ENCODE measurements at places on chromosomes 5 and 9.

DNA sequence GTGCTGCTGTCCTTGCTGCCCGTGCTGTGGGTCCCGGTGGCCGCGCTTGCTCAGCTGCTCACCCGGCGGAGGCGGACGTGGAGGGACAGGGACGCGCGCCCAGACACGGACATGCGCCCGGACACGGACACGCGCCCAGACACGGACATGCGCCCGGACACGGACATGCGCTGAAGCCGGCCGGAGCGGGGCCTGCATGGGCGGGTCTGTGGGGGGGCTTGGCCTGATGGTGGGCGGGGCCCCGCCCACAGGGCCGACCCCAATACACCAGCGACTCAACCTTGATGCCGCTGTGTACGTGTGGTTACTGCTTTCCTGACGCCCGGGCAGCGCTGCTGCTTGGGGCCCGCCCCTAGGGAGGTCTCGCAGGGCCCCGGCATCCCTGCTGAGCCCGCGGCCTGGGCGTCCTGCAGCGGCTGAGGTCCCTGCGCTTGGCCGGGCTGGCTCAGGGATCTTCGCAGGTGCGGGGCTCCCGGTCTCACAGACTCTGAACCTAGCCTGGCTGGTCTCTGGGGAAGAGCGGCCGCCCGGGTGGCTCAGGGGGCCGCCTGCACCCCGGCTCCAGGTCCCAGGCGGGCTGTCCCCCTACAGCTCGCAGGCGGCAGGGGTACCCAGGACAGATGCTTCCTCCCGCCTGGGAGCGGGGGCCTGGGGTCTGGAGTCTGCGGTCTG, 20.9 kb downstream of the SLC6A18 start:
- DNase-seq = no peak

DNA sequence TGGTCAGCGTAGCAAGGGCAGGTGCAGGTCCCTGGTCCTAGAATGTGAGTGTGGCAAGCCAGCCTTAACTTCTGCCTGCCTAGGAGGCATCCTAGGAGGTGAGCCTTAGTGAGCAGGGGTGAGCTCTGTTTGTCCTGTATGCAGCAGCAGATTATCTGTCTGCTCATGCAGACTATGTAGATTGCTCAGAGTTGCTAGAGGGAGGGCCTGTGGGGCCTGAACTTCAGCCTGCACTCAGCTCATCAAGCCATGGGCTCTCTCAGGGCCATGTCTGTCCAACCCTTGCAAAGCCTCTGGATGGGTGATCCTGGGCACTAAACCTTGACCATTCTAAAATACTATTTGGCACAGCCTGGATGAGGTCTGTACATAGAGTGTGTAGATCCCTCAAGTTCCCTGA, 8.5 kb upstream of the CTSL start:
- DNase-seq = no peak

- no peak for DNase-seq
These were observed 4.5 kb upstream of the DBN1 start for GRCh38 chr5:177477701-177478477.

DNA sequence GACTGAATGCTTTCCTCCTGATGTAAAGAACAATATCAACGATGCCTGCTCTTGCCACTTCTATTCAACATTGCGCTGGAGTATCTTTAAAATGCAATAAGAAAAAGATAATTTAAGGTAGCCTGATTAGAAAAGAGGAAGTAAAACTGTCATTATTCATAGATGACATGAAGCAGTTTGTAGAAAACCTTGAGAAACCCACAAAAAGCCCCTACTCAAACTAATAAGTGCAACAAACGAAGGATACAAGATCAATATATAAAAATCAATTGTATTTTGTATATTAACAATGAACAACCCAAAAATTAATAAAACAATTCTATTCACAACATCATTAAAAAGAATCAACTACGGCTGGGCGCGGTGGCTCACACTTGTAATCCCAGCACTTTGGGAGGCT, 76.4 kb upstream of the CKMT2 start:
- no peak for DNase-seq

GRCh38 chr5:26894719-26895263, 143.6 kb downstream of the CDH9 start:
- DNase-seq = no peak

DNA sequence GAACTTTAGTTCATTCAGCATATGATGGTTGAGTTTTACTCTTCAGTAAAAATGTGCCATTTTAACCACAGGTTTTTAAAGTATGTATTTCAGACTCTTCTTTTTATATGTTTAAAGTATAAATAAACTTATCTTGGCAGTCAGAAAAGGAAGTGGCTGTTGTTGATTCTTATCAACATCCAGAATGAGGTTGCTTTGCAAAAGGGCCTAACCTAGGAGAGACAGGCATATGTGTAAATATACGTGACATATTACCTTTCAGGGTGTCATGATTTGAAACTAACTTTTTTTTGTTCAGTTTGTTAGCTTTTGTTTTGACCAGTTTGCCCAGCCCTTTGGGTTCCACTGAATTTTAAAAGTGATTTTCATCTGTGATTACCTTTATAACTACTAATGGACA, 7.4 kb downstream of the SMARCA2 start:
- DNase-seq = no peak

DNA sequence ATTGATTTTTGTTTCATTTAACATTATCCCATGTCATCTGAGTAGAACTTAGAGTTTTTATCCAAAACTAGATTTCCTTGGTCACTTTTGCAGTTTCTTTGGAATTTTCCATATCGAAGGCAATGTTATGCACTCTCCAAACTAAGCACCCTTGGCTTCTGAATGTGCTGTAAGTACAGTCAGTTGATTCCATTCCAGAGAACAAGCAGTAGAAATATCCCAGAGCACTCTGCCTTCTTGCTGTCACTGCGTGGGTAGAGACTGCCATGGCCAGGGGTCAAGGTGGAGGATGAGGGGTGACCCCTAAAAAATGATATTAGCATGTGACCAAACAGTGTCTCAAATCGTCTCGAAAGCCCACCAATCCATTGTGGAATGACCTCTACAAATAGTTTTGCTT, 36.2 kb downstream of the PIP5K1B start:
- no peak for DNase-seq

- DNase-seq = no peak
These were observed 39.5 kb downstream of the CXXC5 start for GRCh38 chr5:139687656-139688055.

DNA sequence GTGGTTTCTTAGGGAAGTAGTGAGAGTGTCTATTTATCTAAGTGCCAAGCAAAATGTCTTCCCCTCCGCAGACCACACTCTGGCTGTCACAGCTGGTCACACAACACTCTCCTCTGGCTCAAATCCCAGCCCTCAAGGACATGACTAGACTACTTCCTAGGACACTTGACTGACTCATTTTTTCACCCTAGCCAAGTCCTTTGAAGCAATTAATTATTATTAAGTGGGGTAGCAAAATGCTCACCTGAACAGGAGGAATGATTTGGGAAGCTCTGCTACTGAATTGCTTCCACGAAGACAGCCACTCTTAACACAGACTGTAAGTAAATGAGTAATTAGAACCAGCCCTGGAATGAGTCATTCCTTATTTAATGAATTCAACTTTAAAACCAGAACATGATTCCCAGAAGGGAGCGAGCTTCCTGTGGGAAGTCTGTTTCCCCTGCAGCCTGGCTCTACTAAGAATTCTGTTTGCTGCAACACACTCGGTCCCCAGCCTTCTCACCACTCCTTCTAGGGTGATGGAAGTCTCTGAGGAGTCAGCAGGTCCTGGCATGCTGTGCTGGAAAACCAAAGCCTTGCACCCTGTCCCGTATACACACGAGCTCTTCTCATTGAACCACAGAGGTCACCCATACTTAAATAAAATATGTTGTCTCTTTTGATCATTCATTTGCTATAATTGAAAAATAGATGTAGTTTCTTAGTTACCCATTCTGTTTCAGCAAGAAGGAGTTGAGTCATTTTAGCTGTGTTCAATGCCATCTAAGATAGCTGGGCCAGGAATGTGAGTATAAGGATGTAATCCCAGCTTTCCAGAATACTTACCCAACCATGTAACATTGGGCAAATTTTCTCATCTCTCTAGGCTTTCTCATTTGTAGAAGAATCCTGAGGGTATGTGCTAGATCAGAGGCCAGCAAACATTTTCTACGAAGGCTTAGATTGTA, 218.6 kb upstream of the RASEF start:
- DNase-seq = no peak

DNA sequence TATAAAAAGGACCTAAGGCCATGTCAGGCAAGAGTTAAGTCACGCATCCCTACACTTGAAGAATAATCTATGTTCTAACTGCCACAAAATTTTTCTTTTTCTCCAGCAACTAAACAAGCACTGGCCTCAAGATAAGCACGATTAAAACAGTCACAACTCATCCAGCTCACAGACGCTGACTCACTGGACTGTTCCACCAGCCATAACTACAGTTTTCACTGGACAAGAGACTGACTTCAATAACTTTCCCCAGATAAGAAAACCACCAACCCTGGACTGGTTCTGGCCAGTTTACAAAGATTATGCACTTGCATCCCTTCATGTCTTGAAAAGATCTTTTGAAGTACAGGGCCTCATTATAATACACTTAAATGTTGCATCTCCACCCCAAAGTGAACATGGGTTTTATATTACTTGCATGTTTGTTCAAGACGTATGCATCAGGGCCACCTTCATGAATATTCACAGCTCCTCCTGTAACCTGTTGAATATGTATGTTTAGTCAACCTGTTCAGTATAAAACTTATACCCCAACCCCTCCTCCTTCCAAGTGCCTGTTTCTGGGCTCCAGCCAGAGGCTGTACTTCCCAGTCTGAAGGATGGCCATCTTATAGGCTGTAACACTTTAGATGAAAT, 129.3 kb upstream of the EPB41L4A start:
- no peak for DNase-seq

DNA sequence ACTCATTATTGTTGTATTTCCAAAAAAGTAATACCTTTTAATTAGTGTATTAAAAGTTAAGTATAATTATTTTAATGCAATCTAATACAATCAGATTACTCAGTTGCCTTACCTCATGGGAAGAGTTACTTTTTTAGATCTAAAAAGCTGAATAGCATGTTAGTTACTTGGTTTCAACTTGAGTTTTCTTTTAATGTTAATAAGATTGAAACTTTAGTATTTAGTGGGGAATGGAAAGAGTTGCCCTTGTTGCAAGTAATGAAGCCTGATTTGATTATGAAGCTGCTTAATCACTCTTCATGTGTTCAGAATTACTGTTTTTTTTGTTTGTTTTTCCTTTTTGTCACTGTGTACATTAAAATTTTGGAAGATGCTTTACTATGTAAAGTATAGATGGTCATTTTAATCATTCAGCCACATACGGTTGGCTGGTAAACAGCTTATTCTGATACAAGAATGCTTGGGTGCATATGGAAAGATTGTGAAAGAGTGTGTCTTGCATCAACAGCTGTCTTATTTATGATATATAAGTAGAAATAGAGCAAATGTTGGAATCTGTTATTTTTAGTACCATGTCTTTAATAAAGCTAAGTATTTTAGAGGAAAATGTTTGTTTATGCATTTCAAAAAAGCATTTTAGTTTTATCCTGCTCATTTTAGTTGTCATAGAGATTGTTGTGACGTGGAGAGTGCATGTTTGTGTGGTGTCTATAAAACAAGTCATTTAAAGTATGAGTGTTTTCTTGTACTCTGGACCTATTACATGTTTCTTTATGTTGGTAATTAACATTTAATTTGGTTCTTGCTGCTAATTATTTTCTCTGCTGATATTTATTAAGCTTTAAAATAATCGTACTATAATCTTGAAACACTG, 36.4 kb downstream of the SREK1 start:
- no peak for DNase-seq

GRCh38 chr9:121945281-121945680, 147.8 kb downstream of the TTLL11 start:
- no peak for DNase-seq

- no peak for DNase-seq
These were observed 92.7 kb downstream of the AOPEP start for GRCh38 chr9:94819161-94819687.

DNA sequence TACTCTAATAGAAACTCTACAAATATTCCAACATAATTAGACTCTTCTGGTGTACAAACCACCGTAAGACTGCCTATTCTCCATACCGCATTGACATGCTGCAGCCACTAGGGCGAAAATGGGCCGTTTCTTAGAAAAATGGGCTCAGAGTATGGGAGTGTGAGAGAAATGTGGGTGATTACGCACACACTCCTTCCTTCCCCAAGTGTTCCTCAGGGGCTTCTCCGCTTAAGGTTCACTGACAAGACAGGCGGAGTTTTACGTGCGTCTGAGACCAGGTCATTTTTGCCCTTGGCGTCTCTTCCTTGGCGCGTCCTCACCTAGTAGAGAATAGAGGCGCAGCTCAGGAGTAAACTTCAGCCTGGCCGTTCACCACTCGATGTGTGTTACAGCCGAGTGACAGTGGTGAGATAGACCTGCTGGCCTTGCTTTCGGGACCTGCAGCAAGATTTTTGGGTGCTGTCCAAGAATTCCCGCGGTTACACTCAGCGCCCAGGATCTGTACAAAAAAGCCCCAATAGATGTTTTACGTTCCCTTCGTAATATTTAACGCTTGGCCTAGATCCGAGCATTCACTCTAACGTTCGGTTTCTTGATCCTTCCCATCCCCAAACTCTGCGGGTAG, 1.8 kb upstream of the NTRK2 start:
- DNase-seq = no peak

GRCh38 chr9:129623331-129623730, 2.4 kb upstream of the C9orf50 start:
- no peak for DNase-seq

DNA sequence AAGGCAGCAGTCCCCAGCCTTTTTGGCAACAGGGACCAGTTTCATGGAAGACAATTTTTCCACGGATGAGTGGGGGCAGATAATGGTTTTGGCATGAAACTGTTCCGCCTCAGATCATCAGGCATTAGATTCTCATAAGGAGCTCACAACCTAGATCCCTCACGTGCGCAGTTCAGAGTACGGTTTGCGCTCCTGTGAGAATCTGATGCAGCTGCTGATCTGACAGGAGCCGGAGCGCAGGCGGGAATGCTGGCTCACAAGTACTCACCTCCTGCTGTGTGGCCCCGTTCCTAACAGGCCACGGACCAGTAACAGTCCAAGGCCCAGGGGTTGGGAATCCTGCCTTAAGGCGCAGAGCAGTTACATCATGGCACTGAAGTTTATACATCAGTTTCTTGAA, 3.3 kb upstream of the BRD3 start:
- DNase-seq = no peak

GRCh38 chr5:151528996-151529395, 62.1 kb downstream of the FAT2 start:
- no peak for DNase-seq

DNA sequence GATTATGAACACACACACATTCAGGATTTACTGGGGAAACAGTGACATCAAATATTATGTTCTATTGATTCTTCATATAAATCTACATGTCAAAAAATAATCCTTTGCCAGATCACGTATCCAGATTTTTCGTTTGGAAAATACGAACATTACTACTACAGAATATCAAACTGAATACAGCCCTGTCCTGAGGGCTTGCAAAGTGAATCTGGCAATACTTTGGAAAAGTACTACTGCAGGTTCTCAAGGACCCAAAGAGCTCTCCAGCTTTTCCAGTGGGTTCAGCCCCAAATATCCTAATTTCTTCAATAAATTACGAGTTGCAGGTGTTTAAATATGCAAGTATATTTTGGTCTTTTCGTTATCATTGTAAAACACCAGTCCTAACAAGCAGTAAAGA, 411 bp upstream of the NDUFS4 start:
- DNase-seq = no peak

- no peak for DNase-seq
These were observed 40.2 kb upstream of the TYRP1 start for GRCh38 chr9:12652973-12653372.
